ENCODE measurements at places on chromosomes 6 and 20. TPM values are rescaled to one million over a fixed set of nuclear protein-coding genes. Genes with fewer than 3 reads are reported as not detected.
A peak's percentile ranks its signal among the peaks of the same experiment; 100 is the strongest.

- no peaks in the 10 kb centered on the region for H3K4me1 ChIP-seq
- no peak overlapping the region for H3K27ac ChIP-seq
- no peaks in the 10 kb centered on the region for H3K36me3 ChIP-seq
- no peak for DNase-seq
- H3K27me3 ChIP-seq, result peaks cover 4% of the 10 kb centered on the region
Observed at GRCh38 chr20:35235881-35236280, 9.4 kb downstream of the MMP24 start.

GRCh38 chr6:39911513-39912125 lies 22.6 kb downstream of the MOCS1 start:
- H3K36me3 ChIP-seq, result no peaks in the 10 kb centered on the region
- H3K4me3 ChIP-seq, result no peak overlapping the region
- H3K4me1 ChIP-seq, result no peaks in the 10 kb centered on the region
- H3K27me3 ChIP-seq, result no peaks in the 10 kb centered on the region
- no peak for DNase-seq

Gene SIRPB1
- total RNA-seq, result not detected

GRCh38 chr20:41738604-41739206 lies 120.5 kb upstream of the CHD6 start:
- H3K4me3 ChIP-seq, result peak overlapping the region; percentile 18
- H3K4me1 ChIP-seq, result peaks cover 5% of the 10 kb centered on the region
- H3K27me3 ChIP-seq, result no peaks in the 10 kb centered on the region
- H3K36me3 ChIP-seq, result no peaks in the 10 kb centered on the region
- peak overlapping the region; percentile 6 for H3K27ac ChIP-seq
- peak; percentile 90 for DNase-seq

Gene SAMD10
- 0.08 TPM for total RNA-seq

Gene PSMB9
- total RNA-seq, result not detected

GRCh38 chr6:131594074-131594473 lies 21.0 kb downstream of the ARG1 start:
- DNase-seq, result no peak
- no peak overlapping the region for H3K4me3 ChIP-seq
- H3K4me1 ChIP-seq, result no peaks in the 10 kb centered on the region
- H3K27me3 ChIP-seq, result no peaks in the 10 kb centered on the region
- peaks cover 59% of the 10 kb centered on the region for H3K36me3 ChIP-seq

Gene SRSF12
- total RNA-seq, result 8.3 TPM

GRCh38 chr6:21886542-21887151 lies 293.1 kb downstream of the SOX4 start:
- H3K4me3 ChIP-seq, result peak overlapping the region; percentile 47
- no peaks in the 10 kb centered on the region for H3K27me3 ChIP-seq
- DNase-seq, result peak; percentile 38
- peaks cover 16% of the 10 kb centered on the region for H3K4me1 ChIP-seq
- H3K27ac ChIP-seq, result peak overlapping the region; percentile 76

DNA sequence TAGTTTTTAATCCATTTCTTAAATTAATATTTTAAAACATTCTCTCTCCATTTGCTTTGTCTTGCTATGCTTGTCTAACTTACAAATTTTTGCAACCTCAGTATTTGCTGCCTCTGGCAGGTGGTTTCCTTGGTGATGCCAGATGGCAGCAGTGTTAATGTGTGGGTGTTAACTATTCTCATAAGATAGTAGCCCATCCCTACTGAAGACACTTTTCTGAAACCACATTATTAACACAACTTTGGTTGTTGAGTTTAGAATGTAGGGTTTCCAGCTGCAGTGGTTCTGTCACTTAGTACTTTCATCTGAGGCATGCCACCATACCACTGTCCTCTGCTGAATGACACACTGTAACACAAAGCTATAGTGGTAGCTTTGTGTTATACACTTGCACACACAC lies 75.1 kb downstream of the MYO6 start:
- H3K4me3 ChIP-seq, result no peak overlapping the region
- H3K27me3 ChIP-seq, result no peaks in the 10 kb centered on the region
- H3K27ac ChIP-seq, result no peak overlapping the region
- DNase-seq, result no peak
- no peaks in the 10 kb centered on the region for H3K36me3 ChIP-seq
- no peaks in the 10 kb centered on the region for H3K4me1 ChIP-seq

GRCh38 chr6:166849749-166850183 lies 106.6 kb downstream of the RNASET2 start:
- 0 out of 2 replicates have a peak, but pooled peaks cover 2% of the 10 kb centered on the region for H3K27me3 ChIP-seq
- H3K4me3 ChIP-seq, result no peak overlapping the region
- no peak for DNase-seq
- H3K36me3 ChIP-seq, result no peaks in the 10 kb centered on the region
- H3K27ac ChIP-seq, result no peak overlapping the region

Gene CSTF1
- 167 TPM for total RNA-seq

Gene SLC17A1
- total RNA-seq, result not detected

Gene SIGLEC1
- 0.02 TPM for total RNA-seq

Gene GNMT
- not detected for total RNA-seq

DNA sequence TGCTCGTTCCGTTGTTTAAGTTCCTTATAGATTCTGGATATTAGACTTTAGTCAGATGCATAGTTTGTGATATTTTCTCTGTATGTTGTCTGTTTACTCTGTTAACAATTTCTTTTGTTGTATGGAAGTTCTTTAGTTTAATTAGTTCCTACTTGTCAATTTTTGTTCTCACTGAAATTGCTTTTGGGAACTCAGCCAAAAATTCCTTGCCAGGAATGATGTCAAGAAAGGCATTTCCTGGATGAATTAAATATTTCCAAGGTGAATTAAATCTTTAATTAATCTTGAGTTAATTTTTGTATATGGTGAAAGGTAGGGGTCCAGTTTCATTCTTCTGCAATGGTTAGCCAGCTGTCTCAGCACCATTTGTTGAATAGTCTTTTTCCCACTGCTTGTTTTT lies 406.2 kb upstream of the NOX3 start:
- no peaks in the 10 kb centered on the region for H3K4me1 ChIP-seq
- no peak overlapping the region for H3K27ac ChIP-seq
- no peaks in the 10 kb centered on the region for H3K36me3 ChIP-seq
- 0 out of 2 replicates have a peak, but pooled peaks cover 2% of the 10 kb centered on the region for H3K27me3 ChIP-seq
- H3K4me3 ChIP-seq, result no peak overlapping the region

Gene TSPYL1
- 57.6 TPM for total RNA-seq

- no peaks in the 10 kb centered on the region for H3K36me3 ChIP-seq
- DNase-seq, result no peak
Observed at GRCh38 chr6:27234576-27234975, 12.9 kb upstream of the PRSS16 start.

Gene IL20RA
- total RNA-seq, result 0.22 TPM

Gene CST2
- total RNA-seq, result not detected

DNA sequence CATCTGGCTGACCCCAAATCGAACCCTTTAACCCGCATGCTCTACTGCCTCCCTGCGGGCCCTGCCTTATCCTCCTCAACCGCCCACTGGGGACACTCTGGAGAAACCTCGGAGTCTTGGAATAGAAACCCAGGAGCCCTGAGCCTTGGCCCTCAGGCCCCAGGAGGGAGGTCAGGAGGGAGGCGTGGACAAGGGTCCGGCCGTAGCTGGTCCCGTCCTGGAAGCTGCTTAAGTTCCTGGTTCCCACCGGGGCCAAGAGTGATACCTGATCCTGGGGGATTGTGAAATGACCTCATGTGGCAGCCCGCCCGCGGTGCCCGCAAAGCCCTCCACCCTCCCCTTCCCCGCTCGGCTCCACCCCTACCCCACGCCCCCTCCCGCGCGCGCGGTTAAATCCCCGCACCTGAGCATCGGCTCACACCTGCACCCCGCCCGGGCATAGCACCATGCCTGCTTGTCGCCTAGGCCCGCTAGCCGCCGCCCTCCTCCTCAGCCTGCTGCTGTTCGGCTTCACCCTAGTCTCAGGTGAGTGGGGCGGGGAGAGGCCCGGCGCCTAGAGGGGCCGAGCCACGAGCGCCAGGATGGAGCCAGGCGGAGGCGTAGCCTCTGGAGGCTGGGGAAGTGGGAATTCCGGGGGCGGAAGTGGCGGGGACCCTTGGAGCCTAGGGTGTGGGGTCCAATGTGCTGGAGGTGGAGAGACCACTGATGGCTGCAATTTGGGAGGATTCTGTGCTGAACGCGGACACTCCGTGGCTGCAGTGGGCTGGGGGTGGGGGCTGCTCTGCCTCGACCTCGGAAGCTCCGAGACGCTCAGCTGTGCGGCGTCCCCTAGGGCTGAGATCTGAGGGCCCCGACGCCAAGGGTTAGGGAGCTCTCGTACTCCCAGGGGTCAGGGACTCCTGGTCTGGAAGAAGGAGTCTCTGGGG lies at the start of gene WFDC2:
WFDC2 (plus strand) TSS at position 418 of the 926 bp plus-strand sequence; CDS start at position 447, 29 bp downstream.
- no peaks in the 10 kb centered on the region for H3K36me3 ChIP-seq
- H3K27ac ChIP-seq, result peak within 1 kb of the TSS; percentile 30
- peak; percentile 66 for DNase-seq

DNA sequence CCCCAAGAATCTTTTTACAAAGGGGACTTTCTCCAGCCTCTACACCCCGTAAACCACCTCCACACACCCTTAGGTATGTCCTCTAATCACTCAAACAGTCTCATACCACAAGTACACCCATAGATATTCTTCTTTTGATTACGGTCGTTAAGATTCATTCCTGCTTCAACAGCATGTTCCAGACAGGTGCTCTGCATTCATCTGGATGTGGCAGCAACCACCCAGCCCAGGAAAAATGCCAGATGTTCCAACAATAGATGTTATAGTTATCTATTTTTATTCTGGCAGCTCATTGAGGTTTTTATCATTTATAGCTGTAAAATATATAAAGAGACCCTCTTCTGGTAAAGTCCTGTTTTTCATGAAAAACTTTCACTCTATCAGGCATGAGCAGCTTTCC lies 60.7 kb downstream of the SIM1 start:
- no peak overlapping the region for H3K27ac ChIP-seq
- H3K27me3 ChIP-seq, result no peaks in the 10 kb centered on the region
- no peaks in the 10 kb centered on the region for H3K4me1 ChIP-seq
- DNase-seq, result no peak
- no peaks in the 10 kb centered on the region for H3K36me3 ChIP-seq

- H3K27ac ChIP-seq, result no peak overlapping the region
- DNase-seq, result peak; percentile 40
- no peak overlapping the region for H3K4me3 ChIP-seq
- 0 out of 2 replicates have a peak, but pooled peaks cover 4% of the 10 kb centered on the region for H3K27me3 ChIP-seq
- no peaks in the 10 kb centered on the region for H3K36me3 ChIP-seq
Observed at GRCh38 chr6:97059473-97059872, 134.9 kb downstream of the KLHL32 start.

Gene TFAP2A
- 10.6 TPM for total RNA-seq

Gene TMC2
- total RNA-seq, result 0.15 TPM

- H3K4me1 ChIP-seq, result no peaks in the 10 kb centered on the region
- no peaks in the 10 kb centered on the region for H3K36me3 ChIP-seq
- H3K27ac ChIP-seq, result no peak overlapping the region
Observed at GRCh38 chr20:43235998-43236397, 46.3 kb upstream of the PTPRT start.

Gene CST3
- 67.6 TPM for total RNA-seq
